ENCODE measurements at places on chromosomes 1 and 21.
A peak's percentile ranks its signal among the peaks of the same experiment; 100 is the strongest.

GRCh38 chr1:223845810-223846682 lies at the start of gene TP53BP2:
TSS of gene TP53BP2 (minus strand) at chr1:223845947. CDS start at chr1:223845680, 267 bp downstream.
- DNase-seq, result peak; percentile 73

DNA sequence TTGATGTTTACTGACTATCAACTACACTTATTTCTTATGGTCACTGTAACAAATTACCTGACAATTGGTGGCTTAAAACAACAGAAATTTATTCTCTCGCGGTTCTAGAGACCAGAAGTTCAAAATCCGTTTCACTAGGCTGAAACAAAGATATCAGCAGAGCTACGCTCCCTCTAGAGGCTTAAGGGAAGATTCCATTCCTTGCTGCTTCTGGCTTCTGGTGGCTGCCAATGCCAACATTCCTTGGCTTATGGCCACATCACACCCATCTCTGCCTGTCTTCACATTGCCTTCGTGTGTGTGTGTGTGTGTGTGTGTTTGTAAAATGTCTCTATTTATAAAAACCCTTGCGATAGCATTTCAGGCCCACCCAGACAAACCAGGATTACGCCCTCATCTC lies 66.4 kb downstream of the LMX1A start:
- no peak for DNase-seq

GRCh38 chr1:47686731-47687630 lies 249.1 kb downstream of the FOXD2 start:
- no peak for DNase-seq

DNA sequence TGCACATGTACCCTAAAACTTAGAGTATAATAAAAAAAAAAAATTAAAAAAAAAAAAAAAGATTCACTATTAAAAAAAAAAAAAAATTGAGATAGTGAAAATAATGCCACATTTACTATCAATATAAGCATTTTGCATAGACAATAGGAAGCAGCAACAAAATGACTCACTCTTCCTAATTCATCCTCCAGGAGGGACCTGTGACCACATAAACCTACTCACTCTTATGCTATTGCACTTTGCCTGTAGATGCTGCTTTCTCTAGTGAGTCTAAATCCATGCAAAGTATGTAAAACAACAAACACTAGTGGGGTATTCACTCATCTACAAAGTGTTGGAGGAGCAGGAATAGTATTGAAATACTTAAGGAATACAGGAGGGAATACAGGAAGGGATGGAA lies 2.9 kb downstream of the OR10J5 start:
- no peak for DNase-seq

DNA sequence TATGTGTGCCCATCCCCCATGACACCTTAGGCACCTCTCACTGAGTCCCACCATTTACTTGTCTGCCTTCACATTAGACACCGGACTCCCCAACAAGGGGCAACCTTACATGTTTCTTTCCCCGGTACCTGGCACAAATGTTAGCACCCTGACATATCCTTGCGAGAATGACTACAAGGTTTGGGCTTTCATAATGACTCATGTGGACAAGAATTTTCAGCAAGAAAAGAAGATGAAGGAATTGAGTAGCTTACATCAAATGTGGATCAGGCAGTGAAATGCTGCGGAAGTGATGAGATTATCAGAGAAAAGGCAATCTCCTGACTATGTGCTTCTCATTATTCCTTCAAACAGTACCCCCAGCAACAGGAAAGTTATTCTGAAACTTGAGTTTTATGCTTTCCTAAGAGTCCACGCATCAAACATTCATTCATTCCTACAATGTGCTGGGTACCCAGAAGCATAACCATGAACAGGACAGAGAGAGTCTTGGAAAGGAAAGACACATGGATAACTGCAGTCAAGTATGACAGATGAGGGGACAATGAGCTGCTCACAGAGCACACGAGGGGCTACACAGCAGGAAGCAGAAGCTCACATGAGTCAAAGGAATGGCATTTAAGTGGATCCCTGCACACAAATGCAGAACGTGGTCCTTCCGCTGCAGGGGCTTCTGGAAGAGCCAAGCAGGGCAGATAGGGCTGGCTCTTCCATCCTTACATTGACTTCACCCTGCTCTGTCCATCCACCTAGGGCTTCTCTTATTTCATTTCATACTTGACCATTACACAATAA lies 112.1 kb downstream of the PCNX2 start:
- DNase-seq, result no peak

- DNase-seq, result no peak
Observed at GRCh38 chr1:7436056-7437005, 334.8 kb upstream of the VAMP3 start.

- DNase-seq, result no peak
Observed at GRCh38 chr1:36284517-36284916, 21.7 kb upstream of the SH3D21 start.

GRCh38 chr1:83857103-83857502 lies 141.8 kb downstream of the TTLL7 start:
- no peak for DNase-seq

DNA sequence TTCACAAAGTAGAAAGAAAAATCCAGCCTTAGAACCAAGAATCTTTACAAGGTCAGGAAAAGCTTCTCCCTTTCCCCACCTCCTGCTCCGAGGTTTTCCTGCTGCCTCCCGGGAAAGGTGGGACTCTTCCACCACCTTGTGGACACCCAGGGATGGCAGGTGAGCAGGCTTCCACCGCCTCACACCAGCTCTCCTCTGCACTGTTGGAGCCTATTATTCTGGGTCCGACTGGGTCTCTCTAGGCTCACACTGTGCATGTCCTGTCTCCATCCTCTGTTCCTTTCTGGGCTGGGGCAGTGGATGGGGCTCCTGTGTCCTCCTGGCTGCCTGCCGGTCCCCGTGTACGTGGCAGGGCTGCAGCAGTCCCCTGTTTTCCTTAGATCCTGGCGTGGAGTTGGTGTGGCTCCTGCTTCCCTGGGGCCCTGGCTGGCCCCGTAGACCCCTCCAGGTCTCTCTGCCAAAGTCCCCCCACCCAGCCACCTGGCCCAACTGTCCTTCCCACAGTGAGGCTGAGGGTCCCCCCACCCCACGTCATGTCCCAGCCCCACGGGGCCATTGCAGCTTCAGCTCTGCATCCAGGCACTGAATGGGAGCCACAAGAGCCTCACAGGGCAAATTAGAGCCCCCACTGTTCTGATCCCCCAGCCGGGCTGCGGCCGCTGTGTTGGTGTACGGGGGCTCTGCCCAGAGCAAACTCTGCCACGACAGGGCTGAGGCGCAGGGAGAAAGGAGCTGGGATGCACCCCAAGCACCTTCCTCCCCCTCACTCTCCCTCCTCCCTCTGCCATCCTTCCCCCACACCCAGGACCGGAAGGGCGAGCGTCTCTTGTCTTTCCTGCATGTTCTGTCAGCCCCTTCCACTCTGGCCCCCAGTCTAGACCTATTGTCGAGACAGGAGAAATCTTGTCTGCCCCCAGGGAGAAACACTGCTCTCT lies 3.3 kb upstream of the SLC45A1 start:
- DNase-seq, result peak; percentile 21

DNA sequence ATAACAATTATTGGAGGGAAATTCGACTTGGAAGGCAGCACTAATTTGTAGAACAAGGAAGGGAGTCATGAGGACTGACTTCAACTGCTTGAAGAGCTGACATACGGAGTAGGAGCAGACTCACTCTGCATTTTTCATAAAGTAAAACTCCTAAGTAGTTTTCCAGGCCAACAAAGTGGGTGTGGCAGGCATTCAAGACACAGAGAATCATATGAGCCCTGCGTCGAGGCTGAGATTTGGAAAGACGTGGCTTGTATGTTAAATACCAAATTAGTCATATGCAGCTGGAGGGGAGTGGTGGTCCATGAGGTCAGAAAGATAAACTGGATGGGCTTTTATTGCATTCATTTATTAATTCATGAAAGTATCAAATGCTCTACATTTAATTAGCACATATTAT lies 255.7 kb upstream of the JUN start:
- no peak for DNase-seq

- no peak for DNase-seq
Observed at GRCh38 chr1:211326528-211327345, at the start of gene TRAF5. TSS of gene TRAF5 (plus strand) at chr1:211326833. CDS start at chr1:211353240, 26,407 bp downstream.

GRCh38 chr1:78071696-78072095 lies 25.9 kb downstream of the GIPC2 start:
- no peak for DNase-seq

GRCh38 chr1:164559342-164560051 lies 513 bp downstream of the PBX1 start:
- DNase-seq, result no peak

DNA sequence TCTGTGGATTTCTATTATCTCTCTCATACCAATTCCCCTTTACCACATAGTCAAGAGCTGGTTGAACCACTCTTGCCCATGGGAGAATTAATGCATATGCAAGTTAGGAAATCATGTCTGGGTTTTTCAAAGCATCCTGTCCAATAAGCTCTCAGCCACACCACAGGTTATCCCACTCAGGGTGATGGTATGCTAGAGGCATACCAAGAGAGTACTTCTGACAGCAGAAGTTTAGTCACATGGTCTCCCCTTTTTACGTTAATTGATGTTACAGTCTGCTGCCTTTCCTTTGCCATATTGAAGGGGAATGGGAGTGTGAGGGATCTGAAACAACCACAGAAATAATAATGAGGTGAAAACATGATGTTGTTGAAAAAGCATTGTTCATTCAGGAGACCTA lies 135.8 kb upstream of the PBX1 start:
- no peak for DNase-seq

- no peak for DNase-seq
Observed at GRCh38 chr1:234573711-234574299, 36.2 kb downstream of the IRF2BP2 start.

DNA sequence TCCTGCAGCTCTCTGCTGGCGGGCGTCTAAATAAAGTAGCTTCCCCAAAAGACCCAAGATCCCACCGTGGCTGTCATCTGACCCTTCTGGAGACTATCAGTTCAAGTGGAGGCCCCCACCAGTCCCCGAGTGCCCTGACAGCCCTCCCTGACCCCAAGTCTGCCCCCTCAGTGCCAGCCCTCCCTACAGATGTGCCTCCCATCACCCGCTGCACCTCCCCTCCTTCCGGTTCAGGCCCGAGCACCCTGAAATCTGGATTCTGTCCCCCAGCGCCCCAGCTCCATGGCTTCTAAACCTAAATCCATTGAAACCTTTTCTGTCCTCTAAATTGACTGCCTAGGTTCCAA lies 595 bp downstream of the IL10RB start:
- no peak for DNase-seq

GRCh38 chr1:74964508-74965102 lies 169.6 kb upstream of the LHX8 start:
- no peak for DNase-seq

- no peak for DNase-seq
Observed at GRCh38 chr21:40622531-40622930, 224.4 kb downstream of the DSCAM start.

GRCh38 chr1:18530587-18531502 lies 50.1 kb downstream of the KLHDC7A start:
- no peak for DNase-seq

DNA sequence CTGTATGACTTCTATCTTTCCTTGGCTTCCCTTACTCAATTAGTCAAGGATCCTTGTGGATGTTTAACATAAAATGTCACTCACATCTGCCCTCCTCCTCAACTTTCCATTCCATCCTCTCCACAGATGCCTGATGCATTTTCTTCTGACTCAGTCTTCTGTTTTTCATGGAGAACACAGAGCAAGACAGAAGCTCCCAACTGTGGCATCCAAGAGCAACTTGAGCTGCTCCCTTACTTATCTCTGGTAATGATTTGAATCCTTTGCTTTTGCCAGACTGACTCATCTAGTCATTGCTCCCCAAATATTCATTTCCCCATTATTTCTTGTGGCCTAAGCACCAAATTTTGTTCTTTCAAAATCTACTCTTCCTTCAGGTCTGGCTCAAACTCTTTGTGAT lies 120.6 kb downstream of the LYPLAL1 start:
- DNase-seq, result no peak
